ENCODE measurements at places on chromosomes 5 and 9. TPM values are rescaled to one million over a fixed set of nuclear protein-coding genes. Genes with fewer than 3 reads are reported as not detected.

Gene KLHL3
- total RNA-seq, result 5.5 TPM

Gene SPATA31C1
- total RNA-seq, result not detected

Gene PTGS1
- under 0.01 TPM for total RNA-seq

Gene PNPLA7
- under 0.01 TPM for total RNA-seq

Gene PCDH1
- total RNA-seq, result 266 TPM

Gene SLC28A3
- total RNA-seq, result not detected
